Hair follicle dermal papilla cell (primary cell): ENCODE measurements at places on chromosomes 7 and 10. TPM values are rescaled to one million over a fixed set of nuclear protein-coding genes. Genes with fewer than 3 reads are reported as not detected.

The AASS gene
- 24.4 and 27.7 TPM in 2 replicates for total RNA-seq

The CHCHD2 gene
- total RNA-seq, result 166 and 215 TPM in 2 replicates

The BLNK gene
- total RNA-seq, result not detected in 2 replicates

The SLF2 gene
- total RNA-seq, result 28.8 and 34.7 TPM in 2 replicates

The C7orf57 gene
- total RNA-seq, result 0.24 TPM in 1 of 2 replicates, not detected in the other

The AHCYL2 gene
- total RNA-seq, result 8.9 TPM in 2 replicates

The ASIC3 gene
- total RNA-seq, result 0.12 and 0.16 TPM in 2 replicates

The EIF5AL1 gene
- 0.36 and 0.49 TPM in 2 replicates for total RNA-seq

The SPOCK2 gene
- 0.16 and 0.24 TPM in 2 replicates for total RNA-seq

The TDRD1 gene
- total RNA-seq, result 3.3 and 4.7 TPM in 2 replicates

The TAS2R5 gene
- total RNA-seq, result 0.24 and 1.6 TPM in 2 replicates

The CHPF2 gene
- 94.7 and 105 TPM in 2 replicates for total RNA-seq

The NEUROD6 gene
- total RNA-seq, result not detected in 2 replicates

The PLXDC2 gene
- 3.0 and 6.7 TPM in 2 replicates for total RNA-seq

The ATRNL1 gene
- 0.65 TPM in 1 of 2 replicates, not detected in the other for total RNA-seq

The NOS3 gene
- total RNA-seq, result 1.5 and 3.9 TPM in 2 replicates

The SPDYE11 gene
- not detected in 2 replicates for total RNA-seq
